ENCODE measurements at places on chromosomes 1 and 21.

DNA sequence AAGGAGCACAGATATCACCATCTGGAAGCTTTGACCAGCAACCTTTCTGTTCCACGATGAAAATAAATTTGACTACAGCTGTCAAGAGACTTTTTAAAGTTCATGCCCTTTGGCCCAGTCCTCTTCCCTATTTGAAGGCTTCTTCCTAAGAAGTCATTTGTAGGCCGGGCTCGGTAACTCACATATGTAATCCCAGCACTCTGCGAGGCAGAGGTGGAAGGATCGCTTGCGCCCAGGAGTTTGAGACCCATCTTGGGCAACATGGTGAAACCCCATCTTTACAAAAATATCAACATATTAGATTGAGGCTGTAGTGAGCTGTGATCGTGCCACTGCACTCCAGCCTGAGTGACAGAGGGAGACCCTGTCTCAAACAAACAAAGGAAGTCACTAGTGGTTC, 58.3 kb upstream of the IFFO2 start:
- DNase-seq = no peak

GRCh38 chr1:156750711-156751450, 594 bp downstream of the HDGF start:
- no peak for DNase-seq

DNA sequence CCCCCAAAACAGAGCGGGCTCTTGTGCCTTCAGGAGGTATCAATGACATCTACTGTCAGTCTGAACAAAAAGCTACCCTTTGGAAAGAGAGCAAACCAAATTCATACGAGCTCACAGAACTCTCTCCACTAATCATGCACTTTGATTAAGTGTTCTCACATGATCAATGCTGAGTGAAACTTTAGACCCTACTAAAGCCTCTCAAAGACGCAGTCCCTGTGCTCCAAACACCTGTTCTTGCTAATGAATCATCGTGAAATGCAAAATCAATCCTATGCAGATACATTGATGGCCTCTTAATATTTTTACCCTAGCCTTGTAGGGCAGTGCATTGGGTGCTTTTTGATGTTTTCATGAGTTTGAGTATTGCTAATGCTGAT, 113.4 kb downstream of the ZBTB18 start:
- no peak for DNase-seq

- no peak for DNase-seq
These were observed 180.5 kb downstream of the FCRL5 start for GRCh38 chr1:157371826-157372225.

GRCh38 chr1:52842643-52843310, at the start of gene ZYG11A:
Gene ZYG11A (plus strand): TSS chr1:52842760. CDS start chr1:52842884, 124 bp downstream.
- DNase-seq = peak; percentile 65

DNA sequence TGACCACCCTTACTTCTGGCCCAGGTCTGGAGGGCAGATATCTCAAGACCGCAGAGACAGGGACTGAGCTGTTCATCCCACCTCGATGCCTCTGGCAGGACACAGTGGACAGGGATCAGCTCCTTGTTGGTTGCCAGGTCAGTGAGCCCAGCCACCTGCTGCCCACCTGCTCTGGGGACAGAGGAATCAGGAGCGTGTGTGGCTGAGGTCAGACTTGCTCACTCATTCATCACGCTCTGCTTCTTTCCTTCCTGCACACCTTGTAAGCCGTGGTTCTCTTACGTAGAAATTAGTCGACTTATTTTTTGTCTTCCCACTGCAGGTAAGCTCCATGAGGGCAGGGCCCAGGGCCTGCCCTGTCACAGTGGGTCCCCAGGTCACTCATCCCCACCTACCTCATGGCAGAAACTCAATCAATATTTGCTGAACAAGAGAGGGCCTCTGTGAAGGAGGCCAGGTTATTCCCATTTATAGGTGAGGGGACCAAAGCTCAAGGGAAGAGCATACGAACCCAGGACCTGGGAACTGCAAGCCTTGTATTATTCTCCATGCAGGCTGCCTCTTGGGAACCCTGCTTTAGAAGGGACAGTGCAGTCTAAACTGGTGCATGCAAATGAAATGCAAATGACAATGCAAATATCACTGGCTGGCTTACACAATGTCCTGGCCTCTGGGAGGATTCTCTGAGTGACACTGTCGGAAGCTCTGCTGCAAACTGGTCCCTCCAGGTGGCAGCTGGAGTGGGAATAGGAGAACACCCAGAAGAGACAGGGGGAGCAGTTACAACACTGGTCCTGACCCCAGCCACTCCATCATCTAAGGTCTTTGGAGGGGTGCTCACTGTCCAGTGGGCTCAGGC, 58.4 kb upstream of the PAX7 start:
- no peak for DNase-seq

DNA sequence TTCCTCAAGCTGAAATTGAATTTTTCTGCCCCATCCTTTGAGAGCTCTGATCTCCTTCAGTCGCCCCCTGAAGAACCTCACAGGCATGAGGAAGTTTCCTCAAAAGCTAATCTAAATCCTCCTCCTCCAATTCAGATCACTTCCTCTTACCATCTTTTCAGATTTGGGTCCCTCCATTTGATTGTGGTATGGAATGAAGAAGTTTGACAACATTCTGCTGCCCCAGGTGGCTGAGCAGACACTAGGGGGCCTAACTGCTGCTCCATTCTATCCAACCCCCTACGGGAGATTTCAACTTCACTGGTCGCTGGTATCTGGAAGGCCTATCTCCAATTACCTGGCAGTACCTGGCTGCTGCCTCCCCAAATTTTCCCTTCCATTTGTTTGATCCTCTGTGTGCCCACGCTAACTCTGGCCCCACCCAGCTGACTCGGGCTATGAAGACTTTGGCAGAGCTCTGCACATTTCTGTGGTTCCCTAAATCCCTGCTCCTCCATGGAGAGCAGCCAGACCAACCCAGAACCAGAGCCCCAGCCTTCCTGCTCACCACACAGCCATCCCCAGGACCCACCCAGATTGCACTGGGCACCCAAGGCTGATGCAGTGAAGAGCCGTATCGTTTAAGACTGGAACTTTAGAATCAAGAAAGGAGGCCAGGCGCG, 7.8 kb downstream of the IRF6 start:
- DNase-seq = no peak

DNA sequence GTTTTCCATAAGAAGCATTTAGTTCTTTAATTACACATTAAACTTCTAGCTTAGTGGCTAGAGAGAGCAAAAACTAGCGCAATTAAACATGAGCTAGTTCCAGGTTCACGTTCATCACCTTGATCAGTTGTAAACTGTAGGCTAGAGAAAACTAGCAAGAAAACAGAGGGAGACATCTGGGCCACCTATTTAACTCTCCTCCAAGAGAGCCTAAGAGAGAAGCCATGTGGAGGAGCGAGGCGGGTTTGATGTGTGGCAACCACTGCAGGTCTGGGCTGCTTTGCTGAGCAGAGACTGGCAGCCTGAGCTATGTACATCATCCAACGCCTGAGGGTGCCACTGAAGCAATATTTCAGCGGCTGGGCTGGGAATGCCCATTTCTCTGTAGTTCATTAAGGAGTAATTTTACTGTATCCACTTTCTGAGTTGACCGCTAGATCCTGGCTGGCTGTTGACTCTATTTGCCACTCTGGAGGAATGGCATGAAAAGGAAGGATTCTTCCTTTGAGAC, 252.9 kb downstream of the DYRK1A start:
- no peak for DNase-seq

- DNase-seq = no peak
These were observed 66.0 kb upstream of the EFHD2 start for GRCh38 chr1:15343729-15344128.

- DNase-seq = no peak
These were observed 4.8 kb upstream of the RPE65 start for GRCh38 chr1:68454534-68454933.

Measured in Kasumi-1 (cell line).